ENCODE measurements at places on chromosomes 16 and 17. TPM values are rescaled to one million over a fixed set of nuclear protein-coding genes. Genes with fewer than 3 reads are reported as not detected.

DNA sequence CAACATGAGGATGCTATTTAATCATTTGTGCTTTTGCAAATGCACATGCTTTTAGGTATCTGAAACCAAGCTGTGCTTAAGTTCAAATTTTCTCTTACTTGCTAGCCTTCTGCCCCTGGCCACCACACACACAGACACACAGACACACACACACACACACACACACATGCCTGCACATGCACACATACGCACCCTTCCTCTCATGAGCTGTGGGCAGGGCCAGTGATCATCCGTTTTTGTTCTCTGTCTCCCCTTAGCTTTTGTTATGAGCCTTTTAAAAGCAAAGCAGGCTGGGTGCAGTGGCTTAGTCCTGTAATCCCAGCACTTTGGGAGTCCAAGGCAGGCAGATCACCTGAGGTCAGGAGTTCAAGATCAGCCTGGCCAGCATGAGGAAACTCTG is 34.2 kb downstream of the CD300LF start:
- no peak for DNase-seq

- no peak for DNase-seq
Measured at GRCh38 chr16:30888856-30889499, 4.9 kb downstream of the BCL7C start.

- no peak for DNase-seq
Measured at GRCh38 chr17:76272541-76273444, 7.6 kb downstream of the UBALD2 start.

The KRTAP4-5 gene
- total RNA-seq, result not detected

DNA sequence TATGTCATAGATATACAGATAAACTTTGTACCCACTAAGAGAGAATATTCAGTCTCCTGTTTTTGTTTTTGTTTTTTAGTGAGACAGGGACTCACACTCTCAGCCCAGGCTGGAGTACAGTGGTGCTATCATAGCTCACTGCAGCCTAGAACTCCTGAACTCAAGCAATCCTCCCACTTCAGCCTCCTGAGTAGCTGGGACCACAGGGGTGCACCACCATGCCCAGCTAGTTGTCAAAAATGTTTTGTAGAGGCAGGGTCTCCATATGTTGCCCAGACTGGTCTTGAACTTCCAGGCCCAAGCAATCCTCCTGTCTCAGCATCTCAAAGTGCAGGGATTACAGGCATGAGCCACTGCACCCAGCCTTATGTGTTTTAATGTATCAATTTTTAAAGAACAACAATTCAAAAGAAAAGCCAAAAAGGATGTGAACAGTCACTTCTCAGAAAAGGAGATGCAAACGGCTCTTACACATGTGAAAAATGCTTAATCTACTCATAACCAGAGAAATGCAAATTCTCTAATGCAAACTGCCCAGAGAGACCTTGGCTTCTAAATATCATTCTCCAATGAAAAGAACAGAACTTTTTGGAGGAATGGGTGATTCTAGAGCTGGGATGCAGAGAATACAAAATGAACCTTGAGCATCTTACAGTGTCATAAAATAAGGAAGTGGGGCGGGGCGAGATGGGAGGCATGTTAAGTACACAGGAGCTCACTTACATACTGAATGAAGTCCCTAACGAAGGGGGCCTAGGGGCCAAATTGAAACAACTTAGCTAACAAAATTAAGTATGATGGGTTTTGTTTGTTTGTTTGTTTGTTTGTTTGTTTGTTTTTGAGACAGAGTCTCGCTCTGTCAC is 7.3 kb upstream of the CMTM3 start:
- no peak for DNase-seq

DNA sequence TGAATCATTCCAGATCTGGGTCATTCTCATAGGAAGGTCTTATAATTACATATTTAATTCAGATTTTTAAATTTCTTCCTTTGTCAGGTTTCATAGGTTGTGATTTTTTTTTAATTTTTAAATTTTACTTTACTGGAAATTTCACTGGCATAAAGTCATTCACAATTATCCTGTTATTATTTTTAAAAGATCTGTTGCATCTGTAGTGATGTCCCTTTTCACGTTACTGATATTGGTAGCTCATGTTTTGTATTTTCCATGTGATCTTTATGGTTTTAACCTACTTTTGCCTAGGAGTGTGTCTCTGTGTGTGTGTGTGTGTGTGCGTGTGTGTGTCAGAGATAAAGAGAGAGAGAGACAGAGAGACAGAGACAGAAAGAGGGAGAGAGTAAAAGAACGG is 216.6 kb upstream of the KCNJ16 start:
- no peak for DNase-seq

The CD300E gene
- total RNA-seq, result 0.32 TPM

The SLFN12L gene
- total RNA-seq, result 1.3 TPM

DNA sequence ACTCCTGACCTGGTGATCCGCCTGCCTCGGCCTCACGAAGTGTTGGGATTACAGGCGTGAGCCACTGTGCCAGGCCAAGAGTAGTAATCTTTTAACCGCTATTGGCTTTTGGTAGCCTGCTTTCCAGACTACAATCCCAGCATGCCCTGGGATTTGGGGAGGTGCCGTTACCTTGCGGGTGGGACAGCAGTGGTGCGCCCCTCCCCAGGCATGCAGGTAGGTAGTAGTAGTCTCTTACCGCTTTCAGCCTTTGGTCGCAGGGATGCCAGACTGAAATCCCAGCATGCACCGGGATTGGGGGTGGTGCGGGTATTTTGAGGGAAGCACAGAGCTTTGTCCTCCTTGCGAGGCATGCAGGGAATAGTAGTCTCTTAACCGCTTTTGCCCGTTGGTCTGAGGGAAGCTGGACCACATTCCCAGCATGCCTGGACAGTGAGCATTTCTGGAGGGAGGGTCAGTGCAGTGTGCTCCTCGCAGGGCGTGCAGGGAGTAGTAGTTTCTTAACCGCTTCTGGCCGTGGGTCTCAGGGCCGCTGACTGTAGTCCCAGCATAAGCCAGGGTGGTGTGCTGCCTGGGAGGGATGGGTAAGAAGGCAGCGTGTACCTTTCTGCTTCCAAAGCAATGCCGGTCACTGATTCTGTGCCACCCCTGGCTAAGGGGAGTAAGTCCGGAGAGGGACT is 1686.8 kb downstream of the TP53TG3F start:
- DNase-seq, result no peak

The TSPOAP1 gene
- 13.3 TPM for total RNA-seq

DNA sequence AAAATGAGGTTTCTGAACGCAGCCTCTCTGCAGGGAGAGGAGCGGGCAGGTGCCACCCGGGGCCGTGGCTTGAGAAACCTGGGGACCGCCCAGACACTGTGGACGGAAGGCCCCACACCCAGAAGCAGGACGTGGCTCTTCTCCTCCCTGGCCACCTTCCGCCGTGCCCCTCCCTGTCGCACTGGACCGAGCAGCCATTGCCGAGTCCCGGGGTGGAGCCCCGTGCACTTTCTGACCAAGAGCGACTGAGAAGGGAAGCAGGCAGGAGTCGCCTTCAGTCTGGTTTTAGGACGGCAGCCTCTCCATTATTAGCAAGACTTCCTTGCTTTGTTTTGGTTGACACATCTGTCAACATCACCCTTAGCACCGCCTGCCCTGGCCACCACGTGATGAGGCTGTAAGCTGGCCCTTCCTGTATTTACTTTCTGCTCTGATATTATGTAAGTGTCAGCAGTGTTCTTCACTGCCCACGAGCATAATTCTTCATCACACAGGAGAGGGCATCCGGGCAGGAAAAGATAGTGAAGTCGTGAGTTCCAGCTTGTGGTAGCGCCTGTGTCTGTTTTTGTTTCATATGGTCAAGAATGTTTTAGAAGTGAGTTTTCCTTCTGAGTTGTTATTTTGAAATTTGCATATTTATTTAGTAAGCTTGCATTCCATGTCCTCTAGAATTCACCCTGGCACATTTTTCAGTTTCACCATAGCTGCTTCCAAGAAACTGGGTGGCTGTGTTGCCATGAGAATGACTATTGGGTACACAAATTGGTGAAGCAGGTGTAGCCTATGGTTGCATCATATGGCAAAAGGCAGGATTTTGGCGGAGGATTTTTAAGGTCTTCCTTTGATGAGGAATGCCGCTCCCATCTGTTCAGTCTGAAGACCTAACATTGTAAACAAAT is 1.0 kb downstream of the HERPUD1 start:
- peak; percentile 84 for DNase-seq

- DNase-seq, result peak; percentile 54
Measured at GRCh38 chr17:13601776-13602551, at the start of gene HS3ST3A1. Gene HS3ST3A1 (minus strand): TSS chr17:13601929. CDS start chr17:13601129, 800 bp downstream.

DNA sequence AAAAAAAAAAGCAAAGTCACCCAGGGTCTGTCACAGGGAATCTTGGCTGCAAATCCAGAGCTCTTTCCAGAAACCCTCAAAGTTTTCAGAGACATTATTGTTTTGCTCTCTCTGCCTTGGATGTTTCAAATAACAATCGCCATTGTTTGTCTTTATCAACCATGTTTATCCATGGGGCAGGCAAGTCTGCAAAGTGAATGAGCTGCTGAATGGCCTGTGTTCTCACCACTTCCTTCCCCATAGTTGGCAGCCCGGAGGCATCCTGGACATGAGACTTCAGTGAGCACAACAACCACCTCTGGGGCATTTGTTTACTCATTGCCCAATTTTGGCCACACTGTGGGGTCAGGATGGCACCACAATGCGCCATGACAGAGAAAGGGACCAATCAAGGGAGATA is 53.1 kb upstream of the USP7 start:
- no peak for DNase-seq

GRCh38 chr16:76910931-76911330 is 280.1 kb upstream of the MON1B start:
- no peak for DNase-seq

The ACSM3 gene
- 2.0 TPM for total RNA-seq

DNA sequence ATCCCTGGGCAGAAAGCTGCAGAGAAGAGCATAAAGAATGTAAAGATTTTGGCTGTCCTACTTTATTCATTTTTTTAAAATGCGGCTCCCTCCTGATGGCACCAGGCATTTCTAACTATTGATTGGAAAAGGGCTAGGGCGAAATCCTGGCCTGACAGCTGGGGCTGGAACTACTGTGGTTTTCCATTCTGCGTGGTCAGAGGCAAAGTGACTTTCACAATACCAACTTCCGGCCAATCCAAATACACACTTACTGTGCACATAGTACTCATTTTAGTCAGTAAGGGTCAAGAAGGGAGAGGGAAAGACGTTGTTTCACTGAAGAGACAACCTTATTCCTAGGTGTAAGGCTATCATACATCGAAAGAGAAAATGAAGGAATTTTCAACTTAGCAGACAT is 113.8 kb upstream of the PMFBP1 start:
- no peak for DNase-seq

DNA sequence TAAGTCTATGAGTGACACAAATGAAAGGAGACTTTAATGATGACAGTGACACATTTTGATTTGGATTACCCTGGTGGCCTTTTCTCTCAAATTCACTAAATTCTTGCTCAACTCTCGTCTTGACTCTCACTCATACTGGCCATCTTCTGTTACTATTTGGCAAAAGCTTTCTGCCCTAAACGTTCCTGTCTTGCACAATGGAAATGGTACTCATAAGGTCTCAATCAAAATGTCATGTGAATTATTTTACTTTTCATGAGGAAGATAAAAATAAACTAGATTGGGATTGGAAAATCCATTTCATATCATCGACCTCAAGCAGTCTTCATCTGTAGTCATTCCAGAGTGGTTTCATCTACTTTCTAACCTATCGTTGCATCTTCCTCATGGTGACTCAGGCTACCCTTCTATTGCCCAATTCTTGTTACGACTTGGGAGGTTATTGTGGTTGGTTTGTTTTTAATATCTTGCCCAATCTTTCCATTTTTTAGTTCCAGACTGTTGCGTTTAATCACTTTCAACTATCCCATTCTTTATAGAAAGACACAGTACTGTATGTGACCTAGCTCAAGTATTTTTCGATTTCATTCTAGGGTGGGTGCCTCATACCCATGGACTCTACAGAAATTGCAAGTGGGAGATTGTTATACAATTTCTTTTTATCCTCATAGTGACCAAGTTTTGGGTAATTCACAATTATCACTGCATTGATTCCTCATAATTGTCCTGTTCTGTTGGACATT is 317.2 kb upstream of the KCNJ16 start:
- no peak for DNase-seq

GRCh38 chr16:23987443-23987842 is 151.7 kb downstream of the PRKCB start:
- DNase-seq, result no peak

- DNase-seq, result no peak
Measured at GRCh38 chr16:67932462-67932840, 789 bp upstream of the CTRL start.

GRCh38 chr17:30922235-30923030 is 688 bp downstream of the ADAP2 start:
- peak; percentile 68 for DNase-seq

- no peak for DNase-seq
Measured at GRCh38 chr16:9607515-9608230, 516.2 kb downstream of the HAPSTR1 start.

DNA sequence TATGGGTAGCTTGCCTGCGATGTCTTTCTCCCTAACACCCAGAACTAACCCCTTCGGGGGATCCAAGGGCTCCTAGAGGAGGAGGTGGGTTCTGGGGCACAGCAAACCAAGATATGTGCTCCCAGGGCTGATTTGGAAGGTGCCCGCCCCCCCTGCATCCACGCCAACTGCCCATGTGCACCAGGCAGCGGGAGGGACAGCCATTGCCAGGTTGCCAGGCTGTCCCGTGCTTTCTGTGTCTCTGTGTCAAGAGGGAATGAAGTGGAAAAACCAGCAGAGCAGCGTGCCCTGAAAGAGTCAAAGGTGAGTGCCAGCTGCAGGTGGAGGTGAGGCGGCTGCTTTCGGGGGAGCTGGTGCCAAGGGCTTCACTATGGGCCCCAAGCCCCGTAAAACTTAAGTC is 6.4 kb downstream of the TEKT5 start:
- no peak for DNase-seq

DNA sequence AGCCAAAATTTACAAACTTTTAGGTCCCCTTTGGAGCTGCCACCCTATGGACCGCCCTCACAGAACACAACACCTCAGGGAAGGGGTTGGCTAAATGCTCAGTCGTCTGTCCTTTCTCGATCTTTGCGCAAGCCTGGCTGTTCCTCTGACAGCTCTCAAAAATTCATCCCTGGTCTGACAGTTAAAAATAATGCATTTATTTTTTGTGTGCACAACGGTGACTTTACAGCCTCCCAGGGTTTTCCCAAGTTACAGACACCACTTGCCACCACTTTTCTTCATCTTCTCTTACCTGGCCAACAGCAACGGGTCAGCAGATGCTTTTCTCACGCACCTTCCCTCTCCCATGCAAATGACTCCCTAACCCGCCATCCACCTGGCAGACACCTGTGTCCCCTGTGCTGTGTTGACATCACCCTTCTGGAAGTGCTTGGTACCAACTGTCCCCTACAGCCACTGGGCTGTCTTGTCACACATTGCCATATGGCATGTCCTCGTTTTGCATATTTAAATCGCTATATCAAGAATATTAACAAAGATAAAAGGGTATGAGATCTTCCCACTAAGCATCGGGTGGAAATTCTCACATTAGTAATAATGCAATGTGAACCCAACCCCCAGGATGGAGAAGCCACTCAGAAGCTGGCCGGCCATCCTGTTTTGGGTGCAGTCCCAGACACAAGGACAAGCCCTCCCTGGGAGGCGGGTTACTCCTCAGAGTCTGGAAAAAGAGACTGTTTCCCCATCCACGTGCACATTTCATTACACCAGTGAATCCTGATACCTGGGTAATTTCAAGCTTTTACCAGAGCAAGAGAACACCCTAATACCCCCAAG is 187.0 kb downstream of the ZFHX3 start:
- no peak for DNase-seq

All from heart left ventricle (tissue), 16 donors.